ENCODE measurements at places on chromosomes 16 and 17. TPM values are rescaled to one million over a fixed set of nuclear protein-coding genes. Genes with fewer than 3 reads are reported as not detected.

DNA sequence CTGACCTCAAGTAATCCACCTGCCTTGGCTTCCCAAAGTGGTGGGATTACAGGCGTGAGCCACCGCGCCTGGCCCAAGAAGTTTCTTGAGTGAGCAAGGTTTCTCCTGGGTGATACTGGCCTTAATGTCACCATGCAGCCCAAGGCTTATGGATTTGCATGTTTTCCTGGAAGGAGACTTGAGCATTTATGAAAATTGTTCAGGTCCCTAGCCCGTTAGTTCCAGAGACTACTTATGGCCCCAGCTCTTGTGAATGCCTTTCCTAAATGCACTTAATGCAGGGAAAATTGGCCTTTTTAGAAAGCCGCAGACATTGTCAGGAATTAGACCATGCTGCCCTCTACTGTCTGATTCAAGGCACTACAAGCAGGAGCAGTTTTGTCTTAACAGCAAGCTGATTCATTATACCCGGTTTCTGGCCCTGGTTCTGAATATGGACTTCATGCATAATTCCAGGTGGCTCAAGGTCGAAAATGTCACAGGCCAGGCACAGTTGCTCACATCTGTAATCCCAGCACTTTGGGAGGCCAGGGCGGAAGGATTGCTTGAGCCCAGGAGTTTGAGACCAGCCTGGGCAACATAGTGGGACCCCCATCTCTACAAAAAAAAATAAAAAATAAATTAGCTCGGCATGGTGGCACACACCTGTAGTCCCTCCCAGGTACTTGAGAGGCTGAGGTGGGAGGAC is 91.3 kb downstream of the SNX29 start:
- no peak overlapping the region for H3K4me3 ChIP-seq
- H3K36me3 ChIP-seq: no peaks in the 10 kb centered on the region
- no peaks in the 10 kb centered on the region for H3K27me3 ChIP-seq
- H3K4me1 ChIP-seq: no peaks in the 10 kb centered on the region

- no peaks in the 10 kb centered on the region for H3K4me1 ChIP-seq
- H3K27ac ChIP-seq: no peak overlapping the region
- no peaks in the 10 kb centered on the region for H3K27me3 ChIP-seq
- no peak overlapping the region for H3K4me3 ChIP-seq
Measured at GRCh38 chr16:18958621-18959029, 25.1 kb upstream of the TMC7 start.

DNA sequence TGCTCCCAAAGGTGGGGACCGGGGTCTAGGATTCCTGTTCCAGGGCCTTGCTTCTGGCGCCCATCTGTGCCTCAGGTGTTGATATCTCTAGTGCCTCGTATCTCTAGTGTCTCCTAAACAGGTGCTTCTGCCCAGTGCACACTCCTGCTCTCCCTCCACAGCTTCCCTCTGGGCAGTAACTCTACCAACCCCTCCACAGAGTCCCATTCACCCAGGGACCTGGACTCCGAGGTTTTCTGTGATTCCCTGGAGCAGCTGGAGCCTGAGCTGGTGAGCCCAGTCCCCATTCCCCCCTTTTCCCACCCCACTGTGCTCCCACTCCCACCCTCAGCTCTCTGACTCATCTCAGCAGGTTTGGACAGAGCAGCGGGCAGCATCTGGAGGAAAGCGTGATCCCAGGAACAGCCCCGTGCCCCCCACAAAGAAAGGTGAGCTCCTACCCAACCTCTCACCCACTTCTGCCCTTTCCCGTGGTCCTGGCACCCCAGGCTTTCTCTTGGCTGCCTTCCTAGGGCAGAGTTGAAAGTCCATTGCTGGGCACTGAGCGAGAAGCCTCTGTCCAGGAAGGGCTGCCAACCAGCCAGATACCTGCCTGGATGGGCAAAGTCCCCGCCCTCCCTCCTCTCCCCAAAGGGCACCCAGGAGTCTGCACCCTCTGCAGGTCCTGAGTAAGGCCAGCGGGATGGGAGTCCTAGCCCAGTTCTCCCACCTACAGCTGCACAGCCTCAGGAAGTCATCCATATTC is 2.2 kb downstream of the ACBD4 start:
- no peak overlapping the region for H3K27ac ChIP-seq
- peaks cover 8% of the 10 kb centered on the region for H3K4me1 ChIP-seq
- H3K4me3 ChIP-seq: no peak overlapping the region
- H3K27me3 ChIP-seq: no peaks in the 10 kb centered on the region
- DNase-seq: no peak
- H3K36me3 ChIP-seq: no peaks in the 10 kb centered on the region

DNA sequence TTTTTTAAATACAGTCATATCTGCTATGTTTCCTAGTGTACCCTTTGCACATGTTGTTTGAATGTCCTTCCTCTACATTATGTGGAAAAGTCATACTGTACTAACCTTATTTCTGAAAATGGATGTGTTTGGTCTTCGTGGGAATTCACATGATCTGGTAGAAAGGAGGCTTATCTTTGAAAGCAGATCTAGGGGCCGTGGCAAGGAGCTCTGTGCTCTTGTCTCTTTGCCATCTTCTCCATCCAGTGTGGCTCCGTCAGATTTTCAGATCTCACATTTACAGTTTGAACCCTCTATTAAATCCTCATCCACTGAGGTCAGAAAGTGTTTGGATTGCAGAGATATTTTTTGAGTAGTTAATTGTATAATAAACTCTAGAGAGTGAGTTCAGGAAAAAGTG is 32.9 kb downstream of the MAP2K4 start:
- no peaks in the 10 kb centered on the region for H3K27me3 ChIP-seq
- no peaks in the 10 kb centered on the region for H3K36me3 ChIP-seq
- no peak for DNase-seq
- no peak overlapping the region for H3K27ac ChIP-seq
- no peak overlapping the region for H3K4me3 ChIP-seq

- H3K4me3 ChIP-seq: no peak overlapping the region
- no peaks in the 10 kb centered on the region for H3K27me3 ChIP-seq
- no peak for DNase-seq
Measured at GRCh38 chr16:88879788-88880055, 13.3 kb upstream of the PABPN1L start.

GRCh38 chr17:17739388-17740066 is 58.3 kb downstream of the RAI1 start:
- peaks cover 38% of the 10 kb centered on the region for H3K4me1 ChIP-seq
- H3K36me3 ChIP-seq: no peaks in the 10 kb centered on the region
- no peaks in the 10 kb centered on the region for H3K27me3 ChIP-seq
- peak; percentile 73 for DNase-seq
- peak overlapping the region; percentile 81 for H3K27ac ChIP-seq
- H3K4me3 ChIP-seq: no peak overlapping the region

DNA sequence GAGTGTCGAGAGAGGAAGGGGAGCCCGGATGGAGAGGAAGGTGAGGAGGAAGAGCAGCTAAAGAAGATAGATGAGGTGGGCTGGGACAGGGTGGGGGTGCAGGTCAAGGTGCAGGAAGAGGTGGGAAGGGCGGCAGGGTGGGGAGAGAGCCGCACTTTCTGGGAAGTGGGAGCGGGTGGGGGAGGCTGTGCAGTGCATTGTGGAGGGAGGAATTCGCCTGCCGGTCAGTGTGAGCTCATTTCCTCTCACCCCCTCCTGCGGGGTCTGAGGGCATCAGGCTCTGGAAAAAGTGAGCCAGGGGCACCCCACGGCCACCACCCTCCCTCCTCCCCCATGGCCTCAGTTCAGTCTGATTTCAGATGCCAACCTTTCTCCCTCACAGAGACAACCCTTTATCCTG is 2.5 kb upstream of the ARHGAP23 start:
- no peaks in the 10 kb centered on the region for H3K36me3 ChIP-seq
- DNase-seq: no peak
- peak overlapping the region; percentile 97 for H3K27ac ChIP-seq
- no peak overlapping the region for H3K4me3 ChIP-seq

GRCh38 chr17:80885947-80886582 is 105.6 kb upstream of the CHMP6 start:
- no peak for DNase-seq
- no peak overlapping the region for H3K27ac ChIP-seq
- no peak overlapping the region for H3K4me3 ChIP-seq
- no peaks in the 10 kb centered on the region for H3K27me3 ChIP-seq

CACNA1H gene
- 12.5 TPM for total RNA-seq

HS3ST3B1 gene
- total RNA-seq: 3.1 TPM

Measured in uterus (tissue), 4 donors.